ENCODE measurements at places on chromosomes 11 and 22.

- no peak for DNase-seq
Observed at GRCh38 chr11:39461066-39461465, 1998.4 kb downstream of the LRRC4C start.

GRCh38 chr22:21626073-21626734 lies 3.6 kb downstream of the YDJC start:
- no peak for DNase-seq

GRCh38 chr11:118111019-118111743 lies 24.4 kb upstream of the SMIM35 start:
- no peak for DNase-seq

- DNase-seq = no peak
Observed at GRCh38 chr11:122100756-122101080, 15.3 kb downstream of the BLID start.

DNA sequence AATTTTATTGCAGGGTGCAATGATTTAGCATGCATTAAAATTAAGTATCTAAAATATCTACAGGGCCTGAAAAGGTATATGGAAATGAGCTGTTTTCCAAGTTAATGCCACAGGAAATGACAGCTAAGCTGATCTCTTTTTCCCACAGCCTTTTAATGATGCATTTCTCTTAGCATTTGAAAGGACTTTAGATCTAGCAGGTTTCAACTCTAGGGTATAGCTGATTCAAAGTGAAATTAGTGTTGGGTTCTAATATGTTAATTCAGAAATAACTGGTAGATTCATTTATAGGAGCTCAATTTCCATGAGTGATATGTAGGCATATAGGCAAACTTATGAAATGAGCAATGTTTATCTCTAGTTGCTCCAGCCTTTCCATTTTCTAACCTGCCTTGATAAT lies 274.2 kb downstream of the CASP12 start:
- no peak for DNase-seq

DNA sequence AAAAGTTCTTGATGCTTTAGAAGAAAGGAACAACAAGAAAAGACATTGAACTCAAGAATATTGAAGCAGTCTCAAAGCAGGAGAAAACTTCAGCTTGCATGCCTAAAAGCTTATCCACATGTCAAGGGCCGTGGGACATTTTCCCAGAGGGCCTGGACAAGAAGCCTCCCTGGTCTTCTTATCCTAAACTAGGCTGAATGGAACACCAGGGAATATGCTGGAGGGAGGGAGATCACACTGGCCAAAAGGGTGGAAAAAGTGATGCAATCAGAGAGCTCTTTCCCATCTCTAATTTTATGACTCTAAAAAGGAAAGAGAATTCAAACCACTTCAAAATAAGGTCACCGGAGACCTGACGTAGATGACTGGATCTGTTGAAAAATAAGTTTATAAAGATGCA lies 107.2 kb downstream of the MPPED2 start:
- DNase-seq = no peak

DNA sequence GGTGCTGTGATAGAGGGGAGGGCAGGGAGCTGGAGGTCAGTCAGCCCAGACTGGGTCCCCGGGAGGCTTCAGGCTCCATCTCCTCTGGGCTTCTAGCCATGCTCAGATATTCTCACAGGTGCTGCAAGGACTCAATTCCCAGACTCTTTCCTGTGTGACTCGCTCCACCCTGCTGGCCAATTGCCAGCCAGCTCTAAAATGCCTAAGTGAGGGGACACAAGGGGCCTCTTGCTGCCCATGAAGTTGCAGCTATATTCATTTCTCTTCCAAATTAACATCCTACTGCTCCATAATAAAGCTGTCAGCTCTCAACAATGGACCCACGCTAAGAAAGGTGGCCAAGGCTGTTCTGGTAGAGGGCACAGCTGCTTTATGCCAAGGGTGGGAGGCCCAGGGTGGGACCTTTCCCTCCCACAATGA lies 101.5 kb downstream of the PLEKHA7 start:
- DNase-seq = no peak

DNA sequence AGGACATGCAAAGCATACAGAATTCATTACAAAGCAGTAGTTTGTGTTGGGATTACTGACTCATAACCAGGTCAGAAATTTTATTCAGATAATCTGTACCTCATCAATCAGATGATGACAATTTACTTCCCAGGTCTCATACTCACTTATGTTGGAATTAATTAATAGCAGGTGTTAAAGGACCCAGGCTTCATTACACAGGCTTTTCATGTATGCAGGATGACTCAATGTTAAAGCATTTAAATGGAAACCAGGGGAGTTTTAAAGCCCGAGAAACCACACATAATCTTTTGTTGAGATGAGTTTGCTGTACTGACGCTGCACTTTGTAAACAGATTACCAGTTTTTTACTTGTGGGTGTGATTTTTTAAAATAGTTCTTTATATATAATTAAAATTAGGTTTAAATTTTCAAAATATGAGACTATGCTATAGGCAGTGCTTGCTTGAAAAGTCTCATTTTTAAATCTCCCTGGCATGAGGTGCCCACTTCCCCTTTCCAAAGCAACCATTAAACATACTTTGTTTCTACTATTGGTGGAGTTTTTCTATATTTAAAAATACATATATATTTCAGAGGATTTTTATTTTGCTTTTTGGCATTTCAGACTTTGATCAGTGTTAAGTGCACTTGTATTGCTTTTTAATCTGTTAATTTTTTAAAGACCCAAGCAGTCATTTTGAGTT lies 41.0 kb downstream of the CEP57 start:
- no peak for DNase-seq

GRCh38 chr11:20099527-20099926 lies 60.7 kb downstream of the DBX1 start:
- no peak for DNase-seq

DNA sequence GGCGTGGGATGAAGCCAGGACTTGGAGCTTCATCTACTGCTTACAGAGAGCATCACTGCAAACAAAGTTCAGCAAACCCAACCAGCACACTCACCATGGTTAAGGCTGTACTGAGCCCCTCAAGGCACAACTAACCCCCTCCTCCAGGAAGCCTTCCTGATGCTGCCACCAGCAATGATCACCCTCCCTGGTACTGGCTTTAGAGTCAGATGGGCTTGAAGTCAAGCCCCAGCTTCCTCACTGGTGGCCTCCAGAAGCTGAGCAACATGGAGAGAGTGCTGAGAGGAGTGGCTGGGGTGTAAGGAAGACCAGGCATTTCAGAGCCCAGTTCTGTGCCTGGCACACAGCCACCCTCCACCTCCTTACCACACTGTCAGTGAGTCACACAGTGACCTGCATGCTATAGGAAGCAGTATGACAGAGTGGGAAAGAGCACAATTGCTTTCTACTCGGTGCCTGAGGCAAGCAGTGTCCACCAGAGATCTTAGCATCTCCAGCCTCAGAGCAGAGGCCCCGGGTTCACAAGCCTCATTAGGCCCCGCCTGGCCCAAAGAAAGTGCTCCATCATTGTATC lies 24.7 kb upstream of the BAIAP2L2 start:
- no peak for DNase-seq

DNA sequence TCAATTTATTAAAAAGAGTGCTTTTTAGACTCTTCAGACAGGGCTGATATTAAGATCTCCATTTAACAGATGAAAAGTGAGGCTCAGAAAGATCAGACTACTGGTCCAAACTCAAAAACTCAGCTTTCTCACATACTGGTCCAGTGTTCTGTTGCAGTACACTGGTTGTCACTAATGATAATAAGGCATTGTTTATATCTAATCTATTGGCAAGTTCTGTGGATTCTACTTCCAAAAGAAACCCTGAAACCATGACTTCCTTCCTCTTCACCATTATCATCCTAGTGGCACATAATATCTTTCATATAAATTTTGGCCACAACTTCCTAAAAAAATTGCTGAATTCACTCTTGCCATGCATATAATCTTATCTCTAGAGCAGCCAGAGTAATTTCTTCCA lies 36.9 kb downstream of the F2 start:
- DNase-seq = no peak

GRCh38 chr11:63511048-63511748 lies 5.3 kb downstream of the LGALS12 start:
- no peak for DNase-seq

DNA sequence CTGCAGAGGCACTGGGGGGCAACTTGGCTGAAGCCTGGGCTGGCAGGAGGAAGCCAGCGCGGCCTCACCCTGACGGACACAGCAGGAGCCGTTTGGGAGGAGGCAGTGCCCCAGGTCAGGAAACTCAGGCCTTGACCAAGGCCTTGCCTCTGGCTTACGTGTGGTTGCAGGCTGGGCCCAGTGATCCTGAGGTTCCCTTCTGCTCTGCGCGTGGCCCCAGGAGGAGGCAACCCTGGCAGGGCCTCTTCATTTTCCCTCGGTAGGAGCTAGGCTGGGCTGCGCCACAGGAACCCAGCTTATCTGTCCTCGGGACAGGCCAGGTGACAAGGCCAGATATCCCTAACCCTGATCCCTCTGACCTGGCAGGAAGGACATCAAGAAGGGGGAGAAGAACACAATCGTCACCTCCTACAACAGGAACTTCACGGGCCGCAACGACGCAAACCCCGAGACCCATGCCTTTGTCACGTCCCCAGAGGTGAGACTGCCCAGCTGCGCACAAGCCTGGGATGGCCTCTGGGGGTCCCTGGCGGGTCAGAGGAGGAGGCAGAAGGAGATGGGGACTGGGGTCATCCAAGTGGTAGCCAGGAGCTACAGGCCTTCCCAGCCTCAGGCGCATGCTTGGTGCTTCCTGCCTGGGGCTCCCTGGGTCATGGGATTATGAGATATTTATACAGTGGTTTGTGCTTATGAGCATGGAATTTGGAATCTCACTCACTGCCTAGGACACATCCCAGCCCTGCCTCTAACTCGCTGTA lies 20.6 kb downstream of the POLR3H start:
- DNase-seq = no peak

DNA sequence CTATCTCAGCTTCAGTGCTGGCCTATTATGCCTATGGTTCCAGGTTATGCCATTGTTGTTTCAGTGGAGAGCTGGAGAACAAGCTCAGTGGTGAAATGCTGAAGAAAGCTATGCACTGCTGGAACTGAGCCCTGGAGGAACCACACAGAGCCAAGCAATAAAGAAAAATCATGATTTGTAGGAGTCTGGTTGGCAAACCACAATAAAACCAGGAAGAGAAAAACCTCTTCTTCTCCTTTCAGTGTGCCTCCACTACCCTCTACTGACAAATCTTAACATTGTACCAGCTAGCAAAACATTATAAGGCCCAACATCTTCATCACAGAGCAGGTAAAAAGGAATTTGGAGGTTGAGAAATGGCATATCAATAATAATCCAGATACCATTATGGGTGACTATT lies 5.3 kb downstream of the OR51F2 start:
- DNase-seq = no peak

DNA sequence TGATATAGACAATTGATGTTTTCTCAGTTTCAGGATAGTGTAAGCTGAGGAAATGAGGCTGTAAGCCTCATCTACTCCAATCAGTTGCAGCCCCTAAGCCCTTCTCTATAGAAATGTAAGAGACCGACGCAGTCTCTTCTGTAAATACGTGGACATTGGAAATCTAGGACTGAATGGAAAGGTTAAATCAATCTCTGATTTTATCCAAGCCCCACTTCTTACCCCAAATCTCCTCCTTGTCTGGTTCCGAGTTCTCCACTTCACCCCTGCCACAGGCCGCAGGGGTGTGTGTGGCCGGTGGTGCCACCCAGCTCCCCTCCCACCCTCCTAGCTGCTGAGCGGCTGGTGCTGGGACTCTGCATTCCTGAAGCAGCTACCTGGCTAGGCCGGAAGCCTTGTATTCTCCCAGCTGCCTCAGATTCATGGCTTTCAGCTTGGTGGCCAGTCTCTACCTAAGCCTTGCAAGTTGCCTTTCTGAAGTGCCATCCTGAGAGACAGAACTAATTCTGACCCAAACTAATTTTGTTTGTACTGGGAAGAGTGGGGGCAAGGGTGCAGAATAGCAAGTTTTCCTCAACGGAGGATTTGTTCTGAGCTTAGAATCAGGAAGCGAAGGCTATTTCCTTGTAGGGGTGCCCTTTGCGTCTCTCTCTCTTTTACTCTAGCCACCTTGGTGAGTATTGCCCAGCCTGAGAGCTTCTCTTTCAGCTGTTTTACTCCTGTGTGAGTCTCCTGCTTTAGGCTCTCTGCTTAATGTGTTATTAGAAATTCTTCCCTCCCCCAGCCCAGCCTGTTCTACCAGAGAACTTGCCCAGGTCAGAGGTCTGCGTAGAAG lies 749 bp downstream of the VWA5A start:
- no peak for DNase-seq

DNA sequence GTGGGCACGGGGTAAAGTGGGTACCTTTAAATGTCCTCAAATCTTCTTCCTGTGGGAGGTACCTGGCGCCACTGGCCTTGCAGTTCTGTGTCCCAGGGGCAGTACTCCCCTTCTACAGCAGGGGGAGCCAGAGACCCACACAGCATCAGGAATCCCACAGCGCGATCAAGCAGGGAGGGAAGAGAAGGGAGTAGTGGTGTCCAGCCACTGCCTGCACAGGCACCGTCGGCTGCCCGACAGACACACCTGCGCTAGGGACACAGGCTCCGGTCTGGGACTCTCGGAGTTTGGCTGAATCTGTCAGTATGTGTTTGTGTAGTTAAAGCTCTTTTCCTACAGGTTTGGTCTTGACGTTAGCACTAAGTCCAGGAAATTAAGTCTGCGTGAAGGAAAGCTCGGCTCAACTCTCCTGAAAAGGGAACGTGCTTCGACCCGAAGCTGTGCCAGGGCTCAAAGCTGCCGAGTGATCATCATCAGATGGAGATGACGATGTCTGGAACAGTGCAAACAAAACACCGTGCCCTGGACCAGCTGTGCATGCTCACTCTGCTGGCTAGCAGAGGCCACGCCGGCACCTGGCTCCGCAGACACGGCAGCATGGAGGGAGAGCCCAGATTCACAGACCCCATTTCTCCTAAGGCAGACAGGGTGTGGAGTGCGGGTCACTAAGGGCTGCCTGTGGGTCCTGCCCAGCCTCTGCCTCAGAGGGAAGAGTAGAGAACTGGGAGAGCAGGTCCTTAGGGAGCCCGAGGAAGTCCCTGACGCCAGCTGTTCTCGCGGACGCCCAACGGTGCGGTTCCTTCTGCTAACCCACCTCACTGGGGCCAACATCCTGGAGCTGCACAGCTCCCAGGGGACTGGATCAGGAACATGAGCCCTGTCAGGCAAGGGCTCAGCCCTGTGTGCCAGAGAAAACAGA lies 56.0 kb upstream of the BID start:
- DNase-seq = peak; percentile 59

DNA sequence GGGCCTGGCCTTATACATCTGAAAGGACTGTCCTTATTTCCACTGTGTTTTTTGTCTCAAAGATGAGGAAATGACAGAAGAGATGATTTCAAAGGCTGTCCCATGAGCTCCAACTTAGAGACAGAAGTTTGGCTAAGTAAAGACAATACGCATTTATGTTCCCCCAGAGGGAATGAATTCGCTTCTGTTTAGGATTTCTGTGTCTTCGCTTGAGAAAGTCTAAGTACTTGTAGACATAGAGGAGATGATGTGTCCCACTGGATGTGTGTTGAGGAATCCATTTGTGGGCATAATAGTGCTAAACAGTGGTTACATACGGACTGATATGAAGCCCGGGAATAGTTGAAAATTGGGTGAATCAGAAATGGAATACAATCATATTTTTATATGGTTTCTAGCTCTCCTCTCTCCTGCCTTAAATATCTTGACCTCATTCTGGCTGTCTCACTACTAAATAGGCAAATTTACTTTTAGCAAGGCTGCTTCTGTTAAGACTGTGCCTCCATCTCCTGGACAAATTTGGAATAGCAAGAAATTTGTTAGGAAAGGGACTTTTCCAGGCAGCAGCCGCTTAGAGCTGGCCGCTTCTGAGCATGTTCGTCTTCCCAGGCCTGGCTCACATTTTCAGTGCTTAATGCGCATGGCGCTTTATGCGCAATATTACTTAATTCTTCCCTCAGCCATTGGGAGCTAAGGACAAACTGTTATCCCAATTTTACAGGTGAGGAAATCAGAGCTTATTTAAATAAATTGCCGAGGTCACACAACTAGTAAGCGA lies 1.9 kb upstream of the PEX26 start:
- DNase-seq = no peak

All from stimulated activated CD4-positive, alpha-beta T cell treated with anti-CD3 and anti-CD28 coated beads, Interleukin-1b, Interleukin-23, amount 100 ng/mL, for 1 hour (primary cell).